ENCODE measurements at places on chromosomes 1 and 21.

- DNase-seq = peak; percentile 55
These were observed 19.4 kb upstream of the BSDC1 start for GRCh38 chr1:32413507-32414185.

DNA sequence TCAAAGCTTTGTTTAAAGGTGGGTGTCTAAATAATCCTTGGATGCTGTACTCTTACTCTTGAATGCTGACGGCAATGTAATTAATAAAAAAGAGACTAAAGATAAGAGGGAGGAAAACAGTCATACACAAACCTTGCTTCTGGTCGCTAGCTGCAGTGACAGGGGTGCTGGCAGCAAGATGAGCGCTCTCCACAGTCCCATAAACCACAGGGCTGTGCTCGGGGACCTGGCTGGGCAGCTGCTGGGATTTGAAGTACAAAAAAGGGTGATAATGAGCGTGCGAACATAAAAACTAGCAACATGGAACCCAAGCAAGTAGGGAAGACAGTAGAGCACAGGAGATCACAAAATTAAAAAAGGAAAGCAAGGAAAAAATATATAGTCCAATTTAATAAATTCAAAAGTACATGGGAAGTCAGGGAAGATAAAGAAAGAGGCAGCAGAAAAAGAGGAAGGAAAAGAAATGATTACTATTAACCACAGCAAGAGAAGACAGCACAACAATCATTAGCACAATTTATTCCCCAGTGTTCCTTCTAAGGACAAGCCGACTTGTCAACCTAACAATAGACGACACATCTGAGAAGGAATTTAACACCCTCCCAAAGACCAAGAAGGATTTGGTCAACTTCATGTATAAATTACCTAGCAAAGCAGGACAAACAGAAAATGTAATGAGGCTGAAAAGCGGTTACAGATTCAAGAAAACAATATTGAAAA lies 162.9 kb upstream of the HP1BP3 start:
- DNase-seq = no peak

GRCh38 chr1:113320972-113321680 lies 69.2 kb upstream of the MAGI3 start:
- DNase-seq = no peak

GRCh38 chr1:38053416-38054091 lies 7.0 kb upstream of the POU3F1 start:
- no peak for DNase-seq
